ENCODE measurements at places on chromosomes 3 and 15. TPM values are rescaled to one million over a fixed set of nuclear protein-coding genes. Genes with fewer than 3 reads are reported as not detected.

PCOLCE2 gene
- 30.3 TPM for total RNA-seq

HYAL3 gene
- total RNA-seq = 7.0 TPM

WNT7A gene
- 0.20 TPM for total RNA-seq

TRIM42 gene
- total RNA-seq = not detected

GNAI2 gene
- 45.2 TPM for total RNA-seq

WDR93 gene
- 0.25 TPM for total RNA-seq

ALDH1A2 gene
- total RNA-seq = not detected

ALS2CL gene
- total RNA-seq = 10.5 TPM

GPR87 gene
- 2.1 TPM for total RNA-seq

CCR8 gene
- not detected for total RNA-seq

KY gene
- 0.08 TPM for total RNA-seq

LMAN1L gene
- not detected for total RNA-seq

CASR gene
- not detected for total RNA-seq

RGMA gene
- total RNA-seq = 0.56 TPM

DUOXA2 gene
- total RNA-seq = not detected

All from A549 treated with Mapracorat at 1 μM for 4 hours (cell line).